ENCODE measurements at places on chromosomes 2 and 18.

- DNase-seq: no peak
Measured at GRCh38 chr2:127032621-127033020, 74.3 kb downstream of the BIN1 start.

DNA sequence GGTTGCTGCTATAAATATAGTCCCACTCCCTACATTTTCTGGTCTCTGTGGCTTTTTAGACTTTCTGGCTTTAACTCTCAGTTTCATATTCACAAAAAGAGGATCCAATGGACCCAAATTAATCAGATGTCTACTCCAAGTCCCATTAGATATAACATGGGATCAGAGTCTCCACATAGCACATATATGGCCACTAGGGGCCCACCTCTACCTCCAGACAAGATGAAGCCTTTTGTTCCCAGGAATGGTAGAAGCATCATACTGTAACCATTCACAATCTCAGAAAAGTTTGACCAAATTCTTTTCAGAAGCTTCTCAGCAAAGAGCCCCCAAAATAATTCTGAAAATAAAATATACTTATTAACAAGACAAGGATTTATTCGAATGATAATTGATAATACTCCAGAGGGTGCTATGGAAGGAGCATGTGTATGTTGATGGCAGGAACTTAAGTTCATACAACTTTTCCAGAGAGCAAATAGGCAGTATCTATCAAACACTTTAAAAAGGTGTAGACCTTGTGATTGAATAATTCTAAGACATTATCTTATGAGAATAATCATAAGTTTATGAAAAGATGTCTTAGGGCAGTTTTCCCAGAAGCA, 382.3 kb upstream of the CRIM1 start:
- no peak for DNase-seq

GRCh38 chr2:122736279-122736678, 980.8 kb downstream of the TSN start:
- no peak for DNase-seq

- DNase-seq: no peak
Measured at GRCh38 chr18:6781796-6782195, 52.3 kb downstream of the ARHGAP28 start.

GRCh38 chr2:85611217-85611704, 605 bp downstream of the C2orf68 start:
- DNase-seq: no peak

- DNase-seq: peak; percentile 71
Measured at GRCh38 chr2:130920415-130921163, 83.9 kb downstream of the ARHGEF4 start.

- DNase-seq: no peak
Measured at GRCh38 chr2:191362841-191363240, 117.6 kb downstream of the MYO1B start.

DNA sequence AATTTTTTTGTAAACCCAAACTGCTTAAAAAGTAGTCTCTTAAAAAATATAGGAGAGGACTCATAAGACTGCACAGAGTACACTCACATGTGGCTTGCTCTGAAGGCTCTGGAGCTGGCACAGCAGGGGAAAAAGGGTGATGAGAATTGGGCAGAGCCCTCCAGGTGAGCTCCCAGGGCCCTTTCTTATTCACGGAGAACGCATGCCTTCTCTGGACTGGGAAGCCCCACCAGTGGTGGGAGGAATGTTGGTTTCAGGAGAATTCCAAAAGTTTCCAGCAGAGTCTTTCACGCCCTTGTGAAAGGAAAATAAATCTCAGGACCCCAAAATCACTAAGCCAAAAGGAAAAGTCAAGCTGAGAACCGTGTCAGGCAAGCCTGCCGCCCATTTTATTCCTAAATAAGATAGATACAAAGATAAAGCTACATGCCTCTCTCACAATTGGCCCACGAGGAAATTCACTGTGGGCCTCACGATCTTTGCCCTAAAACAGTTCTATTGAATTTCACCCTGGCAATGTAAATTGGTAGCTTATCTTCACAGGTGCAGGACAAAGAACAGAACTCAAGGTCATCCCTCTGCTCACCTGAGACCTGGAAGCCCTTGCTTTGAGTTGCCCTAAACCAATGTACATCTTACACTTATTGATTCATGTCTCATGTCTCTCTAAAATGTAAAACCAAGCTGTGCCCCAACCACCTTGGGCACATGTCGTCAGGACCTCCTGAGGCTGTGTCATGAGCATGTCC, 15.5 kb upstream of the MC5R start:
- no peak for DNase-seq

- DNase-seq: no peak
Measured at GRCh38 chr18:48306838-48307237, 102.3 kb downstream of the ZBTB7C start.

DNA sequence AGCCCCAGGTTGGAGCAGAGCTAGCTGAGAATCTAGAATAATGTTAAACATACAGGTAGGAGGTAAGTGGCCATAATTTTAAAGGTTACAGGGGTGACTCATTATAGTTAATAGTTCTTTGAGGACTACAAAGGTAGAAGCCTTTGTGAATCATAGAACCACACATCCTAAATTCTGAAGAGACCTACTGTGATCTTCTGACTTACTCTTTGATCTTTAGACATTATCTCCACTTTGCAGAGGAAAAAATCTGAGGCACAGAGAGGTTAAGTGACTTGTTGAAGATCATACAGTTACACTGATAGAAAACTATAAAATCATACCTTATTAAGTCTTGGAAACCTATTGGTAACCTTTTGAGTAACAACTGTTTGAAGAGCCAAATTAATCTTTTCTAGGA, 1051.3 kb upstream of the NRXN1 start:
- DNase-seq: no peak

DNA sequence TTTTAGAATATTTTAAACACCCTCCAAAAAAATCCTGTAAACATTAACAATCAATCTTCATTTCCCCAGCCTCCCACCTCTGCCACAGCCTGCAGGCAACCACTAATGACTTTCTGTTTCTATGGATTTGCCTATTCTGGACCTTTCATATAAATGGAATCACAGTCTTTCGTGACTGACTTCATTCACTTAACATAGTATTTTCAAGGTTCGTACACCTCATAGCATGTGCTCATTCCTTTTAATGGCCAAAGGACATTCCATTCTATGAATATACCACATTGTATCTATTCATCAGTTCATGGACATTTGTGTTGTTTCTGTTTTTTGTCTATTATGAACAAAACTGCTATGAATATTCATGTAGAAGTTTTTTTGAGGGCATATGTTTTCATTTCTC, 48.5 kb downstream of the NAT8 start:
- no peak for DNase-seq

DNA sequence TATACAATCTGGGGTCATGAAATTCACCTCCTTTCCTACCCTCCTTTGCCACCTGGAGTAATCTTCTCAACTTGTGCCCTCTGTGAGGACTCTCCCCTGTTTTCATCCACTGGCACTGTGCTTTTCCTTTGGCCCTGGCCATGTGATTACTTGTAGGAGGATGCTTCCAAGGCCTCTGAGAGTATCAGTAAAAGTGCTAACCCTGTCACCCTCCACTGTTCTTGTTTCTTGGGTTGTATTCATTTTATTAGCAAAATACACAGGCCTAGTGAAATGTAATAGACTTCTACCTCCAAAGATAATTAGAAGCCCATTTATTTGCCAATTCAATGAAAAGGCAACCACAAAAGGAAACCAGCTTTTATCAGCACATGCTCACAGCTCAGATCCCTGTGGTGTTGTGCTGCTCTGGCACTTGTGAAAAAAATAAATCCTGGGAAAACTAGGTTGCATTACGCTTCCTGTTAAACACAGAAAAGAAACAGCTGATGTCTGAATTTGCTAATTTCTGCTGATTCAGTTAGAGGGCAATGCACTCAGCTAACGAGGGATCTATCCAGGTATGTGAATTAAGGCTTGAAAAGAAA, 357.5 kb upstream of the ETAA1 start:
- DNase-seq: no peak

GRCh38 chr2:148042219-148042618, 21.3 kb downstream of the MBD5 start:
- no peak for DNase-seq

- no peak for DNase-seq
Measured at GRCh38 chr2:149703281-149703680, 115.7 kb upstream of the MMADHC start.

- DNase-seq: no peak
Measured at GRCh38 chr2:118048401-118048800, 34.5 kb upstream of the CCDC93 start.

DNA sequence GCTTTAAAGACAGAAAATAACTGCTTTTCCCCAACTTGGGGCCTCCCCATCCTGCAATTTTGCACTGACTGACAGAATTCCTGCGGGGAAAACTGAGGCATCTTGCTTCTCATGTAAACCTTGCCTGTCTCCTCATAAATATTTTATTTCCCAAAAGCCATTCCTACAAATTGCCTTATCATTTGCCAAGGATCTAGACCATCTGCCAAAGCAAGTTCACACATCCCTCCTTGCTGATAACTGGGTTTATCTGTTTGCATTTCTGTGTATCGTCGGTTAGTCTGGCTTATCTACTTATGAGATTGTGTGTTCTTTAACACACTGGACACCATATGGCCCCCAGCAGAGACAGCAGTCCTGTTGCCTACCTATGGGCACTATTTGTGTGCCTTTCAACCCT, 3.0 kb upstream of the CNGA3 start:
- DNase-seq: no peak

GRCh38 chr2:178403671-178404306, 47.2 kb downstream of the PRKRA start:
- no peak for DNase-seq

DNA sequence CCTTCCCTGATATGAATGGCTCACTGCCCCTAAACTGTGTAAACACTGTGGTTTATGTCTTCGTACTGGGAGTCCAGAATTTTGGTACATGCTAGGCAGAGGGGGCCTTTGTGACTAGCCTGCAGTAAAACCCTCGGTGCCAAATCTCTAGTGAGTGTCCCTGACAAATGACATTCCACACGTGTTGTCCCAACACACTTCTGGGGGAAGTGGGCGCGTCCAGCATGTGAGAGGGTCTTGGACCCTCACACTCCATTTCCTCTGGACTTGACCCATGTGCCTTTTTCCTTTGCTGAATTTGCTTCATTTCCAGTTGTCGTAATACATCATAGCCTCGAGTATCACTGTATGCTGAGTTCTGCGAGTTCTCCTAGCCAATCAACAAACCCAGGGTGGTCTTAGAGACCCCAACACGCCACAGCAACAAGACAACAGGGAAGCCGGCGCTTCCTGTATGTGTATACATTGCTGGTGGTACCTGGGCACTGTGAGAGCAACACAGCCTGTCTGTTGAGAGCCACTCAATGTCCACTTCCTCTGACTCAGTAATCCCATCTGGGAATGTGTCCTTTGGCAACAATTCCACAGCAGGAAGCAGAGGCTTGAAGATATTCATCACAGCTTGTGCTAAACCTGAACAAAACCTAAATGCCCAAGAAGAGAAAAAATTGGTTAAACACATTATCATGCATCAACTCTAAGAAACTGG, 26.9 kb upstream of the SLC66A3 start:
- DNase-seq: no peak

DNA sequence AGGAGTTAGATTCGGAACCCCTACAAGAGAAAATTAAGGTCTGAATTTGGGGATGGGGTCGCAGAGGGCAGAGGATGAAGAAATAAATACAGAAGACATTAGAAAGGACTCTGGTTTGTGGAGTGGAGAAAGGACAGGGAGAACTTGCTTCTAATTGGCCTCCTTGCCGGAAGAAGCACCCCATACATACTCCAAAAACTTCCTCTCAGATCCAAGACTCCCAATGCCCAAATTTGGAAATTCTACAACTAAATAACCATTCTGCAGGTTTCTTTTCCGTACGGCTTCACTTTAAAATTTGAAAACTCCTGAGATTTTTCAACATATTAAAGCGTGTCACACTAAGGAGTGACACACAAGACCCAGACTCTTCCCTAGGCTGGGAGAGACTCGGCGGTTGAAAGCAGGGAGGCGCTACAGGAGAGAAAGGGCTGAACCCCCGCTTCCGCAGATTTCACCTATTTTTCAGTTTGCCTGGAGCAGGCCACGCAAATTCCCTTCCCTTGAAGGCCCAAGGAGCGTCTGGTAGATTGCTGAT, 478 bp downstream of the CLHC1 start:
- DNase-seq: no peak

DNA sequence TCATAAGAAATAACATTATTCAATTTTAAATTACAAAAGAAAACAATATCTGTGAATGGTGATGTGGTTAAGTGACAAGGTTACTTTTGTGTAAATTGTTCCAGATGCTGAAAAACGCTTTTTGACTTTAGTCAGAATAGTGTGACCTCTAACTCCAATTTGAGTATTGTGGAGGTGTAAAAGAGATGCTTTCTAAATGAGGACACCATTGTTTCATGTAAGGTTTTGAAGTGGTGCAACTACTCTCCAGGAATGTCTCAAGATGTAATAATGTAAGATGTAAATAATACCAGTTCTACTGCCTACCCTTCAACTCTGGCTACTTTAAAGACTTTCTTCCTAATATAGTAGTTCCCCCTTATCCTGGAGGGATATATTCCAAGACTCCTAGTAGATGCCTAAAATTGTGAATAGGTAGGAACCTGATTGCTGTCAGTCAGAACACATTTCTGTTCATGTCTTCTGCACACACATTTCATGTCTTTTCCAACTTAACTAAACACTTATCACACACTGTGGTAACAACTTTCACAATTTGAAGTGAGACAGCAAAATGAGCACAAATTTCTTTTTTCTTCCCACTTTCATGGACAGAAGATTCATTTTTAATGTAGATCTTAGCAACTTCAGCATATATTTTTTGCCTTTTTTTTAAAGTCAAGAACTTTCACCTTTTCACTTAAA, 39.1 kb upstream of the PPP1R1C start:
- no peak for DNase-seq

DNA sequence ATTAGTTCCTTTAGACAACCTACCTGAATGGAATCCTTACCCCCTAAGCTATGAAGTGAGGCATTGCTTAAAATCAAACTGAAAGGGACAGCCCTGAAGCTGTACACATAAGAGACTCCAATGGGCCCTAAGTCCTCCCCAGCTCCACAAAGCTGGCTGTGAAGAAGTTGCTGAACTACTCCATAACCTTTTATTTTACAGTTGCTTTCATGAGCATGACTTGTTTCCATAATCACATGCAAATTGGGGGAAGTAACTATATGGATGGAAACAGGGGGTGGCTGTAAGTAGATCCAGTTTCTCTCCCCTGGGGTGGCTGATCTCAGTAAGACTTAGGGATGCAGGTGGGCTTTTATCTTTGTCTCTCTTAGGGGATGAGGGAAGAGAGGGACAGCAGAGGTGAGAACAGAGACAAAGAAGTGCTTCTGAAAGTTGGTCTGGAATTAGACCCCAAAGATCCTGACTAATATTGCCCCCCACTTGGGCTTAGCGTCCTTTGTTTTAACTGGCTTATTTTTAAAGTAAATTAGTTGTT, 5.5 kb downstream of the FZD5 start:
- no peak for DNase-seq

- no peak for DNase-seq
Measured at GRCh38 chr18:63879709-63880108, 7.8 kb upstream of the SERPINB2 start.

GRCh38 chr2:78034706-78035105, 512.5 kb upstream of the LRRTM4 start:
- no peak for DNase-seq

DNA sequence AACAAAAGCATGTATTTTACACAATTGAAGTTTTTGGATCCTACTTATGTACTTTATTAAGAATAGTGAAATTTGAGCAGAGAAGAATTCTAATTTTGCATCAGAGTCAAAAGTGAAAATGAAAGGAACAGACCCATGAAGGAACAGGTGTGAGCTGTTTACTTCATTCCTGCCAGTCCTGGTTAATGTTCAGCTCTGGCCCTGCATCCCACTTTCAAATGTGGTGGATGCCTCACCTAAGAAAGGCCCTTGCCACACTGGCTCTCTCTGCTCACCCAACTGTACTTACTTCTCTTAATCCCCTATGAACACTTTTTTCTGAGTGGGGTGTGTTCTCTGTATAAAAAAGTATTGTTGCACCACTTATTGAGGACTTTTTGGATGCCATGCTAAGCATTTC, 22.2 kb downstream of the FAM110C start:
- no peak for DNase-seq

Data from stimulated activated naive CD8-positive, alpha-beta T cell treated with anti-CD3 and anti-CD28 coated beads, Interleukin-15, Interleukin-2, amounts not matched to agents 100 U/mL and 50 U/mL, for 24 hours (primary cell).